Naive thymus-derived CD4-positive, alpha-beta T cell (primary cell): ENCODE measurements at places on chromosomes 1 and 21.
A peak's percentile ranks its signal among the peaks of the same experiment; 100 is the strongest.

- no peak for DNase-seq
Observed at GRCh38 chr1:17161137-17161740, 42.0 kb upstream of the PADI2 start.

DNA sequence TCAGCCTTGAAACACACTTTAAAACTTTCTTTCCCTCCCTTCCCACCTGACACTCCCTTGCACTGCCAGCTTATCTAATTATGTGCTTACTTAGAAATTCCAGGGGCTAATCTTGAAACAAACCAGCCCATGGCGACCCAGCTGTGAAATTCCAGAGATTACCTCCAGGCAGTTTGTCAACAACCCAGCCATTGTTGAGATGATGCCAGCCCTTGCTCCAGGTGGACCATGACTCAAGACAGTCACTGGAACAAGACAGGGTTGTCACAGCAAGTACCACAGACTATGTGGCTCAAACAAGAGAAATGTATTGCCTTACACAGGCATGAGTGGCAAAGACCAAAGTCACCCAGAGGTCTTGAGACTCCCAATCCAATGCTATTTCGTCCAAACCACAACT, 7.9 kb downstream of the FYB2 start:
- DNase-seq, result no peak

DNA sequence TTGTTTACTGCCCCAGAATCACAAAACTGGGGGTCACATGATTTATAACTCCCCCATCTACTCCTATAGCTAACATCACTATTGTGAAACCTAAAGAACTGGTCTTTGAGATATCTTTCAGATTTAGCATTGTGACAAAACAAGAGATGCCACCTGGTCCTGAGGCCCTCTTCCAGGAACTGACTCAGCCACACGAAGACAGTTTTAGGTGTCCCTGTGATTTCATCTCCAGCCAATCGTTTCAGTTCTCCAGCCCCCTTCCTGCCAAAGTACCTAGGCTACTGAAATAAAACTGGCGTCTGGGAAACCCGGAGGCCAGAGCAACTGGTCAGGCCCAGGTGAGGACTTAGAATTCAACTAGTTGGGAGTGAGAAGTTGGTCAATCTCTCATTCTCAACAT, 36.6 kb downstream of the TBX19 start:
- no peak for DNase-seq

DNA sequence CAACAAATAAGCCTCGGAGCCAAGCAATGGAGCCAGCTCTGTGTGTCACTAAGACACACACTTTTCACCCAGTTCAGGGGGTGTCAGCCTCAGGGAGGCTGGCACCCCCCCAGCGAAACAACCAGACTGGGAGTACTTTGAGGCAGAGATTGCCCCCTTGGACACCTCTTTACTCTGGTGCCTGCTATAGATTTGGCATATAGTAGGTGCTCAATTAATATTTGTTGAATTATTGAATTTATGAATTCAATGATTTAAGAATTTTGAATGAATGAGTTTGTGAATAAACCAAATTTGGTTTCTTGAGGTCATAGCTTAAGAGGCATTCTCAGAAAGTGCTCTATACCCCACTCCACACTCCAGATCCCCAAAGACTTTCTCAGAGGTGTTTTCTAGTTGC, 70.3 kb downstream of the OLIG1 start:
- DNase-seq, result no peak

DNA sequence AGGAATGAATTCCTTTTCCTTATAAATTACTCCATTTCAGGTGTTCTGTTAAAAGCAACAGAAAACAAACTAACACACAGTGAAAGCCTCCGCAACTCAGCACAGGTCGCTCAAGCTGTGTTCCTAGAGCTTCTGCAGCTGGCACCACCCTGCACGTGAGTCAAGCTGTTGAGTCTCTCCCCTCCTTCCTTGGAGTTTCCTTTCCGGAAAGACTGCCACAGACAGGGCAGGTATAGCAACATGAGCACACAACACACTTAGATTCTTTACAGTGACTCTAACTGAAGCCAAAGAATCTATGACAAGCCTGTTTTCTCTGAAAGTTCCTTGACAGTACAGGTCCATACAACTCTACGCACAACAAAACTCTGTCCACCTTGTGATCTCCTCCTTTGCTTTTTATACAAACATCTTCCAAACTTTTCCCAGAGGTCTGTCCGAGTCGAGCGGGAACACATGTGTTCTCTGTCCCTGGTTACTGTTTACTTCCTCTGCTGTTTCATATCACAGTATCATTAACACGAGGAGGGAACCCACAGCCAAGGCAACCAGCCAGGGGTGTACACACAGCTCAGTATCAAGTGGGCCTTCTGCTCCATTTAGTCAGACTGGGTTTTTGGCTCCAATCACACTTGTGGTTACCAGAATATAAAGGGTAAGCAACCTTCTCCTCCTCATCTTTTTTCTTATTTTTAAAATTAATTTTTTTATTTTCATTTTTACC, 38.7 kb upstream of the DESI2 start:
- no peak for DNase-seq

DNA sequence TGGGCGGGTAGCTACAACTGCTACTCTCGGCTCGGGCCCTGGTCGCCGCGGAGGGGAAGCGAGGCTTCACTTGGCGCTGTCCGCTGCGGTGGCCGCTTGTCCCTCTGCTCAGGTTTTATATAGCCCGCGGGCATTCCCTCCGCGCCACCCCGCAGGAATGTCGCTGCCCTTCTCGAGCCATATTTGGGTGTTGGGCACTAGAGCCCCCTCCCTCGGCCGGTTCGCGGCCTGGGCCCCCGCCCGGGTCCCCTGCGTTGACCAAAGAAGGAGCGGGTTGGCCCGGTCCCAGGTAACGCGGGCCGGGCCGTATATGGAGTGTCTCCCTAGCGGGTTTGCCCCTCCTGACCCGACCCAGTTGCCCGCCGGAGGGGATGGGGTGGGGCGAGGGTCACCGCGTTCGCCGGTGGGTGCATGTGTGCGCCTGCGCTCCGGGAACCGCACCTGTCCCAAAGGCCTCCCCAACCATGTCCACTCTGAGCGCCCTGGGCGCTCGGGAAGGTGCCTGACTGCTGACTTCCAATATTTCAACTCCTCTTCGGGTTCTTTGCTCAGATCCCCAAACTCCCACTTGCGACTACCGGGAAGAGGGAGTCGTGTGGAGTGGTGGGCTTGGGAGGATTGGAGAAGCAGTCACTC, at the start of gene ACTA1:
ACTA1 (minus strand) TSS at position 90 of the 636 bp plus-strand sequence. CDS start 979 bp downstream, outside the sequence.
- DNase-seq, result no peak

GRCh38 chr1:200483491-200484143, 73.8 kb upstream of the ZNF281 start:
- DNase-seq, result no peak

DNA sequence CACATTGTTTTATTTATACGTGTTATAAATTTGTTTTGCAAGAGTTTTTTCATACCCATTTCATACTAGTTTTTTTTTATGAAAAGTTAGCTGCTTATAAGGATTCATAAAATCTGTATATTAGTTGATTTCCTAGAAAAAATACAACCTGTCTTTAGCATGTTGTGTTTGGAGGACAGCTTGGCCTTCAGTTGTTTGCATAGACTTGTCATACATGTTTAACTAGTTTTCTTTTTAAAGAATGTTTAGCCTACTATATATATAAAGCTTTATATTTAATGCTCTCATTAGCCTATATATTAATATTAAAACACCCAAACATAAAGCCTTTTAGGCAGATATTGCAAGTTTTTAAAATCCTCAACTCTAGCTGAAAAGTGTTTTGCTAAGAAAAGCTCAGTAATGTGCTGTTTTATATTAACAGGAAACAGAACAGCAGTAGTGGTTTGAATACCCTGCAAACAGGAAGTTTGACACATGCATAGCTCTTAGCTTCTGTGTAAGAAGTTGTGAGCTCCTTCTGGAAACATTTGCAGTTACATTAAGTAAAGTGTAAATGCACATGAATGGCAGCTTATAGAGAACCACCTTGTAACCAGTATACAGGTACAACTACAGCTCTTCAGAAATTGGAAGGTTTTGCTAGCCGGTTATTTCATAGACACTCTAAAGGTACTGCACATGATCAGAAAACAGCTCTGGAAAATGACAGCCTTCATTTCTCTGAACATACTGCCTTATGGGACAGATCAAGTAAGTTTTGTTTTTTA, at the start of gene PRKACB:
PRKACB (plus strand) TSS at position 476 of the 770 bp plus-strand sequence; CDS start at position 567, 91 bp downstream.
- peak; percentile 76 for DNase-seq

- DNase-seq, result no peak
Observed at GRCh38 chr1:223837206-223837605, 8.5 kb downstream of the TP53BP2 start.

- no peak for DNase-seq
Observed at GRCh38 chr1:54199151-54199764, 572 bp downstream of the CYB5RL start.

- no peak for DNase-seq
Observed at GRCh38 chr1:14713077-14713476, 114.6 kb downstream of the KAZN start.

DNA sequence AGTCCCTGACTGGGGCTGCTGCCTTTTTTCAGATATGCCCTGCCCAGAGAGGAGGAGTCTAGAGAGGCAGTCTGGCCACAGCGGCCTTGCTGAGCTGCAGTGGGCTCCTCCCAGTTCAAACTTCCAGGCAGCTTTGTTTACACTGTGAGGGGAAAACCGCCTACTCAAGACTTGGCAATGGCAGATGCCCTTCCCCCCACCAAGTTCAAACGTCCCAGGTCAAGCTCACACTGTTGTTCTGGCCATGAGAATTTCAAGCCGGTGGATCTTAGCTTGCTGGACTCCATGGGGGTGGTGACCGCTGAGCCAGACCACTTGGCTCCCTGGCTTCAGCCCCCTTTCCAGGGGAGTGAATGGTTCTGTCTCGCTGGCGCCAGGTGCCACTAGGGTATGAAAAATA, 18.3 kb upstream of the C1orf53 start:
- DNase-seq, result no peak

GRCh38 chr1:5955479-5955977, 36.7 kb downstream of the NPHP4 start:
- no peak for DNase-seq

DNA sequence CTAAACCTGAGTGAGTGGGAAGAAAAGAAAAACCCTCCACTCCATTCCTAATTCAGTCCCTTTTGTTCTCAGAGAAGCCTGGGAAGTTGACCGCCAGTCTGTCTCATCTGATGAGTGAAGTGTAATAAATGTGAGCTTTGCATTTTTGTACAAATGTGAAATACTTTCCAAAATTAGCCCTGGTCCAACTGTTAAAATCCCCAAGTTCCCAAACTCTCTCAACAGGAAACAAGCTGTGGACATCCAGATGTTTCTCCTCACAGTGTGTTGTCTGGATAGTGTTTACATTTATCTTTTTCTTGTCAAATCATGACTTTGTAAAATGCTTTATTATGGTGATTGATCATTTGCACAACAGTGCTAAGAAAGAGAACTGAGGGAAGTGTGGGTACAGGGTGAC, 145.1 kb downstream of the TM2D1 start:
- DNase-seq, result no peak

DNA sequence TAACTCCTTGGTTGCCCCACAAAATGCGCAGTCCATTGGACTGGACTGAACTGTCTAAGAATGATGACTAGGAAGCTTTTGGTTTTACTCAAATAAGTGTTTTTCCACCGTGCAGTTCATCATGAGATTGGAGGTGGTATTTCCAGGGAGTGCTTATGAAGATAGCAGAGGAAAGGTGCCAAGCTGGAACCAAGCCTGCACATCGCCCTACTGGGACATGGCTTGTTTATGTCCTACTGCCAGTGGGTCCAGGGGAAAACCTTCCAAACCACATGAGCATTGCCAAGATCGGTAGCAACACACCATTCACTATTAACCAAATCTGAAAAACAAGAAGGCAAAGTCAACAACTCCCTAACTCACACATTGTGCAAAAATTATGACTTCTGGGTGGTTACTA, 54.7 kb upstream of the DSCAM start:
- no peak for DNase-seq

- no peak for DNase-seq
Observed at GRCh38 chr1:149848340-149849110, 50.8 kb upstream of the BOLA1 start.

GRCh38 chr1:93652323-93652949, 29.2 kb downstream of the BCAR3 start:
- DNase-seq, result no peak

DNA sequence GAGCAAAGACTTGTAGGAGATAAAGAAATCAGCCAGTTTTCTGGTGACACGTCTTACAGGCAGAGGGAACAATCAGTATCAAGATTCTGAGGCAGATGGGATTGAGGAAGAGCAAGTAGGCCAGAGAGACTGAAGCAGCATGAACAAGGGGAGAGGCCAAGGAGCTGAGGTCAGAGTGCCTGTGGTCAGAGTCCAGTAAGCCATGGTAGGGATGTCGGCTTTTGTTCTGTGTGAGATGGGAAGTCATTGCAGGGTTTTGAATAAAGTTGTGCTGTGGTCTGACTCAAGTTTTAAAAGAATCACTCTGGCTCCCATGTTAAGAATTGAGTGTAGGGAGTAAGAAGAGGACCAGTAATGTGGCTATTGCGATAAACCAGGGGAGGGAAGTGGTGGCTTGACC, 85.9 kb upstream of the IVNS1ABP start:
- no peak for DNase-seq

- DNase-seq, result peak; percentile 58
Observed at GRCh38 chr1:112508278-112509004, at the start of gene WNT2B. WNT2B (plus strand) TSS chr1:112508965; CDS start chr1:112509263, 298 bp downstream.

- DNase-seq, result no peak
Observed at GRCh38 chr1:217876896-217877295, 245.8 kb downstream of the SPATA17 start.

GRCh38 chr1:54410359-54410758, 4.2 kb upstream of the SSBP3 start:
- no peak for DNase-seq

GRCh38 chr1:101595881-101596374, 359.1 kb downstream of the S1PR1 start:
- DNase-seq, result no peak

- no peak for DNase-seq
Observed at GRCh38 chr1:115939455-115939854, 36.9 kb upstream of the SLC22A15 start.

- no peak for DNase-seq
Observed at GRCh38 chr1:95278173-95279006, 44.4 kb downstream of the RWDD3 start.

DNA sequence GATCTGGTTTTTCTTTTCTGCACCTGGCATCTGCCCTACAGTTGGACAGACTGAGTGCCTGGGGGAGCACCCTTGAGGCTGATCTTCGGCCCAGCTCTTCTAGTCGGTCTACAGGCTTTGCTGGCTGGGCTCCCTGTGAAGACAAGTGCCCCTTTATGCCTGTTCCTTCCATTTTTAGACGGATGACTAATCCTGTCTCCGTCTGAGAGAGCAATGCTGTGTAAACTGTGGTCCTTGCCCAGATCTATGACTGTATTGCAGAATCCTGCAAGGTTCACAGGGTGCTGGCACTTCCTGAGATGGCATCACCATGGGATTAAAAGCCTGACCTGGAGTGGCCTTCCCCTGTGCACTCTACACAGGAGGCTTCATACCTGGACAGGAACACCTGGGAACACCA, 47.6 kb upstream of the SAMD13 start:
- no peak for DNase-seq
